ENCODE measurements at places on chromosomes 1 and 21.

GRCh38 chr1:10374442-10374860, 24.4 kb upstream of the PGD start:
- no peak for DNase-seq

DNA sequence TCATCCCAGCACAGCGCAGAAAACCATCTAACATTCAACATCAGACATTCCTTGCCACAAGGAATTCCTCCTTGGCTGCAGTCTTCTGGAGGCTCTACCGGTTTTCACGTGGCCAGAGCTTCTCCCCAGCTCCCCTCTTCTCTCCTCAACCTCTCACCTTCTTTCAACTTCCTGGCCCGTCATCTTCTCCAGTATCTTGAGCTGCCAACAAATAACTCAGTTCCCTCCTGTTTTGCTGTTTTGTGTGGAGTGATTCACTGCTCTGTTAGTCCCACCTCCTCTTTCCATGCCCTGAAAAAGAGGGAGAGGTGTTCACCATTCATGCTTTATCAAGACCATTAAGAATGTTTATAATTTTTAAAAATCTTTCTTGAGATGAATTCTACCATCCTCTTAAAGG, 32.6 kb downstream of the PIGM start:
- DNase-seq = no peak

GRCh38 chr1:207203541-207203940, 99.5 kb downstream of the C4BPA start:
- DNase-seq = no peak

GRCh38 chr21:38352536-38353219, 95.9 kb downstream of the KCNJ15 start:
- no peak for DNase-seq

DNA sequence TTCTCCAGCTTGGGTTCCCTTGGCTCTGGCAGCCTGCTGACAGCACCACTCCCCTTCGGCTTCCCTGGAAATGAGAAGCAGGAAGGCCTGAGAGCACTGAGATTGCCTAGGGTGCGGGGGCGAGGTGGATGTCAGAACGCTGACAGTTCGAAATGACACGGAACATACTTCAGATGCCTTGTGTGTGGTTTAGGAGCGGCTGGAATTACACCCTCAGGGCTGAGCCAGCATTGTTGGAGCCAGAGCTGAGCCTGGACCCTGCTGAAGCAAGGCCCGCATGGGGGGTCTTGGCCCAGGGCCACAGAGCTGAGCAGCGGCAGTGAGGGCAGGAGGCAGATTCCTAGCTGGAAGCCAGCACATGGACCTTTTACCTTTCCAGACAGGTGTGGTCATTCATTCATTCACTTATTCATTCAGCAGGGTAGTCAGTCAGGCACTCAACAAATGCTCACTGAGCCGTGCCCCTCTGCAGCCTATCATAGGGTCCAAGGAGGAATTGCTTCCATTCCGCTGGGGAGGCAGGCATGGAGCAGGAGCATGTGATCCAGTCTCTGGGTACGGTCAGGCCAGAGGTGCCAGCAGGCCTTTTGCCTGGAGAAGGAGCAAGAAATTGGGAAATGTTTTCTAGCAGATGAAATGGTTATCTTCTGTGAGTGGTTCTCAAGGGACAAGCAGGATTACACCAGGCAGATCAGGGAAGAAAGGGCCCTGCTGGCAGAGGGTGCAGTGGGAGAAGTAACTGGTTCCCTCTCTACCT, 6.6 kb upstream of the FOXE3 start:
- DNase-seq = no peak

- DNase-seq = no peak
Observed at GRCh38 chr1:117976381-117976780, 46.8 kb downstream of the WDR3 start.

DNA sequence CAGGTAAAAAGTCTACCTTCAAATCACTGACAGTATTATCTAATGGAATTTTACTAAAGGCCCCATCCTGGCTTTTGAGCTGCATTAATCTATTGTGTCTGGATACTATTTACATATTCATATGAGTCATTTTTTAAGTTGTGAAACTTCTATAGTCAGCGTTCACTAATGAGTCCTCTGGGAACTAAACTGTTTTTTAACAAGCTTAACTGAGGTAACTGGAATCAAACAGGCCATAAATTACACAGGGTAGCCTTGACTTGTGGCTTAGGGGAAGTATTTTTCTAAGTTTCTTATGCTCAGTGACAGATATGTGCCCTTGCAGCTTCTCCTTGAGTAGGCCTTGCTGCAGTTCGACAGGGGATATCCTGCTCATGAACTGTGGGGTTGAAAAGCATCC, 68.8 kb downstream of the JMJD4 start:
- no peak for DNase-seq

DNA sequence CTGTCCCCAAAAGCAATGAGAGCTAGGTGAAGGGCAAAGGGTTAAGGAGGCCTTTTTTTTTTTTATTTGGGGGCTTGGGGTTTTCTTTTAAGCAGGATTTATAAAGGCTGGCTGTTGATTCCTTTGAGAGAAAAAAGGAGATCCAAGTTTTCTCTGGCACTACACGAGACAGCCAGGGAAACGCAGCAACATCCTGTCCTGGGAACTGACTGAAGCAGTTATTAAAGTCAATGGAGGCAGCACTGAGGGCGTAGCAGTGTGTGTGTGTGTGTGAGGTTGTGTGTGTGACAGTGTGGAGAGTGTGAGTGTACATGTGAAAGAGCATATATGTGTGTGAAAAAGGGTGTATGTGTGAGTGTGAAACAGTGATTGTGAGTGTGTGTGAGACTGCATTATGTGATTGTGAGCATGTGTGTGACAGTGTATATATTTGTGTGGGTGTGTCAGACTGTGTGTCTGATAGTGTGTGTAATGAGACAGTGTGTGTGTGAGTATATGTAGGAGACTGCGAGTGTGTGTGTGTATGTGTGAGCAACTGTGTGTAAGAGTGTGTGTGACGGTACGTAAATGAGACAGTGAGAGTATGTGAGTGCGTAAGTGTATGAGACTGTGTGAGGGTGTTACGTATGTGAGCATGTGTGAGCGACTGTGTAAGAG, 65.9 kb upstream of the TIAM1 start:
- no peak for DNase-seq

GRCh38 chr1:233700338-233700737, 86.4 kb downstream of the KCNK1 start:
- DNase-seq = no peak

DNA sequence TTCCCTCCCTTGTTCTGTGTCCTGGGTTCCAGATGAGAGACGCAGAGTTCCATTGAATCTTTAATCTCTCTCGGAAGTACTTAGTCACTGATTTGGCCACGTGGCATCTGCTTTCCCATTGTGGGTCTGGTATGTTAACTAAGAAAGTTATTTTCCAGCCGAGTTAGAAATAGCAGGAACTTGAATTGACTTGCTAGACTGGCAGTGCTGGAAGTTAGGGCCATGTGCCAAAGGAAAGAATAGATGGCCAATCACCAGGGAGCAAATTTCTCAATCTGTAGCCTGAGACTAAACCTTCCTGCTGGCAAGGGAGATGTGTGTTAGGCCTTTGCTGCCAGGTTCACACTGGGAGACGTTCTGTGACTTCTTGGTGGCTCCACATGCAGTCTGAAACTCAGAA, 24.2 kb upstream of the SLFNL1 start:
- DNase-seq = no peak

GRCh38 chr1:62327360-62328055, 8.3 kb upstream of the KANK4 start:
- no peak for DNase-seq

DNA sequence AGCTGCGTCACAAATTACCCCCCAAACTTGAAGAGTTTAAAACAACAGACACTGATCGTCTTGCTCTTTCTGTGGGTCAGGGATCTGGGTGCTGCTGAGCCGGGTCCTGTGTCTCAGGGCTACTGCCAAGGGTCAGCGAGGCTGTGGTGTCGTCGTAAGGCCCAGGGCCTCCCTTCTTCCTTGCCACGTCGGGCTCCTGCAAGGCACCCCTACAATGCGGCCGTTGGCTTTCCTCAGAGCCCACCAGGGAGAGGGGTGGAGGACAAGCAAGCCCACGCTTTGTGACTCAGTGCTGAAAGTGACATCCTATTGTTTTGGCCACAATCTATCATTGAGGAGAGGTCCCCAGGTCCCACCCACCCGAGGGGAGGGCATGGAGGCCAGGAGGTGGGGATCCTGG, 7.7 kb upstream of the FBLIM1 start:
- peak; percentile 44 for DNase-seq

DNA sequence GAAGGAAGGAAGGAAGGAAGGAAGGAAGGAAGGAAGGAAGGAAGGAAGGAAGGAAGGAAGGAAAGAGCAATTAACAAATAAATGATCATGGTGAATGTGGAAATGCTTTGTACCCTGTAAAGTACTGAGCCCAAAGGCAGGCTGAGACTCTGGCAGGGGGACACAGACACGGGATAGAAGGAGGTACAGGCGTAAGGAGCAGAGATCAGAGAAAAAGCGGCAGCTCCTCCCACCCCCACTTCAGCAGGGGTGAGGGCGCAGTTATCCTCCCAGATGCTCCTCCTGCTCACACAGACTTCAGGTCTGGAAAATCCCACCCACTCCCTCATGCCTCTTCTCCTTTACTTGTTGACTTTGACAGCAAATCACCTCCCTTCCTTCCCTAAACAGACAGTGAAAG, 464.5 kb downstream of the MATN1 start:
- no peak for DNase-seq

- no peak for DNase-seq
Observed at GRCh38 chr1:4050998-4051397, 150.9 kb upstream of the C1orf174 start.

GRCh38 chr1:26858891-26859640, 3.9 kb upstream of the SFN start:
- no peak for DNase-seq

DNA sequence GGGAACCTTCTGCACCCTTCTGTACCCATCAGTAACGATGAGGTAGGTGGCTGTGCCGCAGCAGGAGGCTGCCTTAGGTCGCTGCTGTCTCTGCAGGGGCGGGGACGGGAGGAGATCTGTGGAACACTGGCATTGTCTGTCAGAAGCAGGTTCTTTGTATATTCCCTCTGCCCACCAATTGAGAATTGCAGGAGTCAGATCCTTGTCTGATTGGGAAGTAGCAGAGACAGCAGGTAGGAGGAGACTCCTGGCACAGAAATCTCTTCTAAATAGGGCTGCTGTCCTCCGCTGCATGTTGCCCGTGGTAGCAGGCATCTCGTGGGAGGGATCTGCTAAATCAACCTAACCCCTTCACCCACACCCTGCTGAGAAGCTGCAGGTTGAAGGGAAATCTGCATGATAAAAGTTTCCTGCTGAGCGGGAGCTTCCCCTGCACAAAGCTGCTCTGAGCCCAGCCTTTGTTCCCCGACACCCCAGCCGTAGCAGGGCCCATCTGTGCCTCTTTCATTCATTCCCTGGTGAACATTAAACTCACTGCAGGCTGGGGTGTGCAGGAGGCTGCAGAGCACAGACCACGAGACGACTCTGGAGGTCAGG, 15.9 kb downstream of the SARS1 start:
- DNase-seq = no peak

- DNase-seq = no peak
Observed at GRCh38 chr1:66405061-66405460, 128.9 kb upstream of the SGIP1 start.

- DNase-seq = no peak
Observed at GRCh38 chr1:86503406-86504136, 34.8 kb downstream of the CLCA1 start.

DNA sequence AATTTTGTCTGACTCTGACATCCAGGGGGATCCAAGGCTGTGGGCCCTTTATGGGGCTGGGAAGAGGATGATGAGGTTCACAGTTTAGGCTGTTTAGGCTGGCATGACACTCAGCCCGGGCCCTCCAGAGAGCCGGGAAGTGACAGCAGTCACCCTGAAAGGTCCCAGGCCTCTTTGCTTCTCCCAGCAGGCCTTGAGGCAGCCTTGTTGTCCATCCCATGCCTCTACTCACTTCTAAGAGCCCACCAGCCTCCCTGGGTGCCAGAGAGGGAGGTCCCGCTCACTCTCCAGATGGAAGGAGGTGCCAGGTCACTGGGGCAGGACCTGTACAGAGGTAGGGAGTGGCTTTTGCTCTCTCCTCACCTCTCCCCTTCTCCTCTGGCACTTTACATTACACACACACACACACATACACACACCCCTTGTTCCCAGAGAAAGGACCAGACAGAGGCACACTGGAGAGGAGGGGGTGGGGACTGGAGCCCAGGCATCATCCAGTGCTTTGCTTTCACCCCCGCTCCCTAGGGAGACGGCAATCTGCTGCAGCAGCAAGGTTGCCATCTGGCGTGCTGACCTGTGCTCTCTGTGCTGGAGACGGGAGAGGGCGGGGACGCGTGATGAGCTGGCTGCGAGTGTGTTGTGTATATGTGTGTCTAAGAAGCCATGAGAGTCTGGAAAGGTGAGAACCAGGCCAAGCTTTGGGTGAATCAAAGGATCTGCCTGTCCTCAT, 4.6 kb downstream of the KLHDC8A start:
- DNase-seq = no peak

GRCh38 chr1:204127597-204128242, 24.1 kb downstream of the ETNK2 start:
- no peak for DNase-seq

DNA sequence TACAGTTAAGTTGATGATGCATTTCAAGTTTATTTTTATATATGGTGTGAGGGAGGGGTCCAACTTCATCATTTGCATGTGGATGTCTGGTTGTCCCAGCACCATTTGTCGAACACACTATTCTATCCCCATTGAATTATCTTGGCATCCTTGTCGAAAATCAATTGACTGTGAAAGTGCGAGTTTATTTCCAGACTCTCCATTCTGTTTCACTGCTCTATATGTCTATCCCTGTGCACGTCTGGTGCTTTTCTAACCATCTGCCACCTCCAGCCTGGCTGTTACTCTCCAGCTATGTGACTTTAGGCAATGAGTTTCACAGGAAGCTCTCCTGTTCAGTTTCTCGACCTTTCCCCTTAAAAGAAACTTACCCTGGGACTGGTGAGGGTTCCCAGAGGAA, 137.1 kb upstream of the KLHDC7A start:
- DNase-seq = no peak

GRCh38 chr1:117286145-117286544, 75.4 kb upstream of the VTCN1 start:
- DNase-seq = no peak

GRCh38 chr1:32770741-32771548, 46.2 kb downstream of the YARS1 start:
- DNase-seq = no peak

GRCh38 chr1:150151291-150152181, 1.8 kb downstream of the PLEKHO1 start:
- DNase-seq = peak; percentile 88

- peak; percentile 68 for DNase-seq
Observed at GRCh38 chr1:211935448-211935970, 99.8 kb downstream of the INTS7 start.

- DNase-seq = no peak
Observed at GRCh38 chr1:50326026-50326425, 97.2 kb downstream of the DMRTA2 start.
